ENCODE measurements at places on chromosomes 11 and 22. TPM values are rescaled to one million over a fixed set of nuclear protein-coding genes. Genes with fewer than 3 reads are reported as not detected.
A peak's percentile ranks its signal among the peaks of the same experiment; 100 is the strongest.

Gene RASGRP2
- total RNA-seq: 183 TPM

Gene SLC43A3
- 101 TPM for total RNA-seq

GRCh38 chr11:26607725-26608506, 35.9 kb upstream of the MUC15 start:
- H3K27me3 ChIP-seq: no peaks in the 10 kb centered on the region
- no peaks in the 10 kb centered on the region for H3K36me3 ChIP-seq
- H3K27ac ChIP-seq: no peak overlapping the region

Gene SLC22A9
- total RNA-seq: not detected

GRCh38 chr11:877565-877964, 33.0 kb downstream of the CHID1 start:
- DNase-seq: peak; percentile 34
- H3K36me3 ChIP-seq: no peaks in the 10 kb centered on the region
